ENCODE measurements at places on chromosomes 1 and 21. TPM values are rescaled to one million over a fixed set of nuclear protein-coding genes. Genes with fewer than 3 reads are reported as not detected.

The HPDL gene
- 8.6 TPM for total RNA-seq

The RAB3B gene
- total RNA-seq, result 16.9 TPM

The TM2D1 gene
- total RNA-seq, result 37.1 TPM

The FAM72D gene
- total RNA-seq, result 3.4 TPM

The GJA9 gene
- not detected for total RNA-seq

The ANKRD65 gene
- 11.1 TPM for total RNA-seq

The SRGAP2B gene
- 17.3 TPM for total RNA-seq

The GBP6 gene
- 0.29 TPM for total RNA-seq

The ZCCHC17 gene
- 29.5 TPM for total RNA-seq

The AKIRIN1 gene
- 67.4 TPM for total RNA-seq

The RIMS3 gene
- 4.2 TPM for total RNA-seq

The FAM72A gene
- total RNA-seq, result 4.3 TPM

The UMODL1 gene
- 1.0 TPM for total RNA-seq

The SPATA45 gene
- total RNA-seq, result not detected

Data from type B pancreatic cell (in vitro differentiated cells).